Lung (tissue), 17 donors: ENCODE measurements at places on chromosomes 6 and 20.

DNA sequence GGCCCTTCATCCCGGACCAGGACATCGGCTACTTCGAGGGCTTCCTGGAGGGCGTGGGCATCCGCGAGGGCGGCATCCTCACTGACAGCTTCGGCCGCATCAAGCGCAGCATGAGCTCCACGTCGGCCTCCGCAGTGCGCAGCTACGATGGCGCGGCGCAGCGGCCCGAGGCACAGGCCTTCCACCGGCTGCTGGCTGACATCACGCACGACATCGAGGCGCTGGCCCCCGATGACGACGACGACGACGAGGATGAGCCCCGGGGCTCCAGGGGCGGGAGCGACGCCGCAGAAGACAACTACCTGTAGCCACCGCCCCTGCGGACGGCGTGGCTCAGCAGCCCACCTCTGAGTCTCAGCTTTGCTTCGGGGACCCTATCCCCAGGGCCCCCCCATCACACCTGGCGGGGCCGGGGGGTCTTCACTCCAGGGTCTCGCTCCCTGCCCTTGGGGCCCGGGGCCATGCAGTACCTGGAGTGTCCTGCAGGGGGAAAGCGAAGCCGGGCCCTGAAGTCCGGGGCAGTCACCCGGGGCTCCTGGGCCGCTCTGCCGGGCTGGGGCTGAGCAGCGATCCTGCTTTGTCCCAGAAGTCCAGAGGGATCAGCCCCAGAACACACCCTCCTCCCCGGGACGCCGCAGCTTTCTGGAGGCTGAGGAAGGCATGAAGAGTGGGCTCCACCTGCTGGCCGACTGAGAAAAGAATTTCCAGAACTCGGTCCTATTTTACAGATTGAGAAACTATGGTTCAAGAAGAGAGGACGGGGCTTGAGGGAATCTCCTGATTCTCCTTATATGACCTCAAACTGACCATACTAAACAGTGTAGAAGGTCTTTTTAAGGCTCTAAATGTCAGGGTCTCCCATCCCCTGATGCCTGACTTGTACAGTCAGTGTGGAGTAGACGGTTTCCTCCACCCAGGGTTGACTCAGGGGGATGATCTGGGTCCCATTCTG is 20.8 kb upstream of the HCK start:
- DNase-seq, result peak; percentile 80

- DNase-seq, result no peak
These were observed 35.8 kb downstream of the DTNBP1 start for GRCh38 chr6:15626878-15627674.

DNA sequence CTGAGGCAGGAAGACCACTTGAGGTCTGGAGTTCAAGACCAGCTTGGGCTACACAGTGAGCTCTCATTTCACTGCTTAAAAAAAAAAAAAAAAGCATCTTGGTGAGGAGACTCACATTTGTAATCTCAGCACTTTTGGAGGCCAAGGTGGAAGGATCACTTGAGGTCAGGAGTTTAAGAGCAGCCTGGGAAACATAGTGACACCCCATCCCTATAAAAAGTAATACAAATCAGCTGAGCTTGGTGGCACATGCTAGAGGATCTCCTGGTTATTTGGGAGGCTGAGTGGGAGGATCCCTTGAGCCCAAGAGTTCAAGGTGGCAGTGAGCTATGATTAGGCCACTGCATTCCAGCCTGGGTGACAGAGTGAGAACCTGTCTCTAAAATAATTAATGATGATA is 29.4 kb upstream of the SYNCRIP start:
- no peak for DNase-seq

DNA sequence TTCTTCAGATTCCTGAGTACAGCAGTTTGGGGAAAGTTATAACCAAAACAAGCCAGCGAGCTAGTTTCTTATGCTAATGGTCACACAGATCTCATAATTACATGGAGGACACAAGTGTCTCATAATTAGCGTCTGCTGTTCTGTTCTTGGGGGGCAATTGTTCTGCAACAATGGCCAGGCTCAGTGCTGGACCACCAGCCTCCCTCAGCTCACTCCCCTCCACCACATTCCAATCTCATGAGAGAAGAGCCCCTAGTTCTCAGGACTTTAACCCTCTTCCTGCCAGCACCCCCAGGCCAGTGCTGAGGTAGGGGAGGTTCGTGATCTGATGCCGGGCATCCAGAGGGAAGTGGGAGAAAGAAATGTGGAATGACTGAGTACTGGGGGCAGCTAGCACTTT is 20.2 kb upstream of the TOX2 start:
- no peak for DNase-seq

DNA sequence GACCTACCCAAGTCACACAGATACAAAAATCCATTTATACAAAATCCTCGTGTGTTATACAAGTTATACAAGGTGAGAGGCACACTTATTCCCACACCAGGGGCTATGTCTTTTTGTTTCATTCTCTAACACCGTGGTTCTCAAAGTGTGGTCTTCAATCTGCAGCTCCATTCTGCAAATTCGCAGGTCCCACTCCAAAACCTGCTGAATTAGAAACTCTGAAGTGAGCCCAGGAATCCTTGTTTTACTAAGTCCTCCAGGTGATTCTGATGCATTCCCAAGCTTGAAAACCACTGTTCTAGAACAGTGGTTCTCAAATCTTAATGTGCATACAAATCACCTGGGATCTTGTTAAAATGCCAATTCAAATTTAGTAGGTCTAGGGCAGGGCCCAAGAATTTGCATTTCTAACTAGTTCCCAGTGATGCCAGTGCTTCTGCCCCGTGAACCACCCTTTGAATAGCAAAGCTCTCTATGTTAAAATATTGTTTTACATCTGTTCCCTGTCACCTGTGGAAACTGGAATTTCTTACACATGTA is 35.1 kb downstream of the LRFN2 start:
- DNase-seq, result no peak

DNA sequence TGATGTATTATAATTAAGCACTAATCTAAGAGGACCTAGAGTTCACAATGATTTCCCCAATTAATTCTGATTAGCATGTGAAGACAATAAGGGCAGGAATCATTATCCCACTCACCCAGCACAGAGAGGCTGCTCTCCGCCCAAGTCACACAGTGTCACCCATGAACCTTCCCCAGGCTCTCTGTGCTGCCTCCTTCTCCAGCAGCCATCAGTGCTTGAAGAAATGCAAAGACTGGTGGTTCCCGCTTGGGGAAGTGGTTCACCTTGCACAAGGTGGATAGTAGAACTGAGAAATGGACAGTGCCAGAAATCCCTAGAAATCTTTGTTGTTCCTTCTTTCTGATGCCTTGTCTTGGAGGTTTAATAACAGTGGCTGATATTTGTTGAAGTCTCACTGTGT is 401.3 kb downstream of the QKI start:
- no peak for DNase-seq

DNA sequence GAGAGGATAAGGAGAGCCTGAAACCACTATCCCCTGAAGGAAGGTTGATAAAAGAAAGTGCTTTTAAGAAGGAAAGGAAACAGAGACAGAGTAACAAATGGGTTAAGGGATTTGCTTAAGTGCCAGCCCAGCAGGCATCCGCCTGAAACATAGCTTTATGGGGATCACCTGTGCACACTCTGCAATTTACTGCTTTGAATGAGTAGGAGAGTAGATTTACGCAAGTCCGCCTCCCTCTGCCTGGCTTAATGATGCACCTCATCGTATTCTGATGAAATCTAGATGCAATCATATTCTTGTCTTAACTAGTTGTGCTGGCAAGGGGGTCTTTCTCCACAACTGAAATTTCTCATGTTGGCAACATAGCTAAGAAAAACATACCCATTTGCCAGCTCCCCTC is 101.1 kb upstream of the ID4 start:
- DNase-seq, result no peak

DNA sequence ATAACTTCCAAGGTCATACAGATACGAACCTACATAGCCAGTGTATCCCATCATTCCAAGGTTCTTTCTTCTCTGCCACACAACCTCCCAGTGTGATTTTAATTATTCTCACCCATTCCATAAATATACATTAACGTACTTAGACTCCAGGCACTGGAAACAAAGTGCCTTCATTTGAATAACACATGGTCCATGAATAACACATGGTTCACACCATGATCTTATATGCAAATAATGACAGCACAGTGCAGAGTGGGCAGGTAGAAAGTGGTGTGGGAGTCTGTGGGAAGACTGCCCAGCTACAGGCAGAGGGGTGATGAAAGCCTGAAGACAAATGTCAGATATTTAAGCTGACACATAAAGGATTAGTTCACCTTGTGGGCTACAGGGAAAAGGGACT is 425.2 kb downstream of the HACE1 start:
- DNase-seq, result no peak

DNA sequence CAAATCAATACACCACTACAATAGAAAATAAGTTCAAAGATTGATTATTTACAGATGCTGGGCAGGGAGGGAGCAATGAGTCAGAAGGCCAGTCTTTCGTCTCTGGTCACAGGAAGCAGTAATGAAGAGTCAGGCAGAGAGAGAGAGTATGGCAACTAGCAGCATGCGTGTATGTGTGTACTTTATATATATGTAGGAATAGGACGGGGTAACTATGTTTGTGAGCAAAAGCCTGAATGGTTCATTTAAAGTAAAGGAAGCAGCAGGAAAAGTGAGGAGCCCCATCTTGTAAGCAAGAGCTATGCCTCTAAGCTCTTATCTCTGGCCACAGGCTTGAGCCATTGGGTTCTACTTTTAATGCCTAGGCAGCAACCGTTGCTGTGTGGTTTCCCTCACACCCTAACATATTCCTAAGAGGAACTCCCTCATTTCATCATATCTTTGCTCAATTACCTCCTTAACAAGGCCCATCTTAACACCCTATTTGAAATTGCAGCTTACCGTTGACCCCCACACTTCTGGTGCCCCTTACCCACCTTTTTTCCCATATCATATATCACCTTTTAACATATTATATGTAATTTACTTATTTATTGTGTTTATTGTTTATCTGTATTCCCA is 66.6 kb downstream of the AFG1L start:
- no peak for DNase-seq

DNA sequence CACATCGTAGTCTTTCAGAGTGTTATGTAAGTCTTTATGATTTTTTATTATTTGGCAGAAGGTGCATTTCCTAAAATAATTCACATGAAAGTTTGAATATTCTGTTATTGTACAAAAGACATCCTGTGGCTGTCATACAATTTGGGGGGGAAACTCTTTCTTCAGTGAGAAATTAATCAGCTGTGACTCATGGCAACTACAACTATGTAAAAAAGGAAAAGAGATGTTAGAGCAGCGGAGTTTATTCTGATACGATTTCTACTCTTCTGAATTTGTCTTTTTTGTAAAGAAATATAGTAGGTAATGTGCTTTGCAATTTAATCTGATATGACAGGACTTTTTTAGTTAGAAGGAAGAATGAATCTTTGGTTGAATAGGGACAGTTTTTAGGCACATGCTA is 14.2 kb downstream of the COL19A1 start:
- DNase-seq, result peak; percentile 71

DNA sequence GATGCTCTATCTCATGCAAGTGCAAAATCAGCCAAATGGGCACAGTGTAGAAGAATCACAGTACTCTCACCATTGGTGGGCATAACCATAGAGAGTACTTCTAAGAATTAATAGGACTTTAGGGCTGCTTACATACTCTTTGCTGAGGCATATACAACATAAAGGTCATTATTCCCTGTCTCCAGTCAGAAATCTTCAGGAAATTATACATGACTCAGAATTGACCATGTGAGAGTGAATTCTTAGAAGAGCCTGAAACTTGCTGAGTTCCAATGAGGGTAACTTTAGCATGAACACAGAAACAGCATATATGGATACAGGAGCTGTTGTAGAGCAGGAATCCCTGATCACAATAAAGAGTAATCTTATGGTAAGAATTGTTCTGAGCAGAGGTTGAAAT is 498.7 kb downstream of the TENT5A start:
- no peak for DNase-seq

DNA sequence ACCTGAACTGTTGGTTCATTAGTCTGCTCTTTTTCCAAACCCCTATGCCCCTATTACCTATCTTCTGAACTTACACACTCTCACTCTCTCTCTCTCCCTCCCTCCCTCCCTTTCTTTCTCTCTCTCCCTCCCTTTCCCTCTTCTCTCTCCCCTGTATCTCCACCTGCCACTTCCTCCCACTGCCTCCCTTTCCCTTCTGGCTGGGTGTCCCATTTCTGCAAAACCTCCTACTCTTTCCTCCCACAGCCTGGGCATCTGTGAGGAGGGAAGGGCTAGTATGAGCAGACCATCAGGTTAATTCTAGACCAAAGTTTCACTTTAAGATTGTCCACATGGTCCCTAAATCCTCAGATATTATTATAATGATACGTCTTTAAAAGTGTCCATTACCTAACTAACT is 95.1 kb downstream of the TMEM200A start:
- DNase-seq, result no peak

DNA sequence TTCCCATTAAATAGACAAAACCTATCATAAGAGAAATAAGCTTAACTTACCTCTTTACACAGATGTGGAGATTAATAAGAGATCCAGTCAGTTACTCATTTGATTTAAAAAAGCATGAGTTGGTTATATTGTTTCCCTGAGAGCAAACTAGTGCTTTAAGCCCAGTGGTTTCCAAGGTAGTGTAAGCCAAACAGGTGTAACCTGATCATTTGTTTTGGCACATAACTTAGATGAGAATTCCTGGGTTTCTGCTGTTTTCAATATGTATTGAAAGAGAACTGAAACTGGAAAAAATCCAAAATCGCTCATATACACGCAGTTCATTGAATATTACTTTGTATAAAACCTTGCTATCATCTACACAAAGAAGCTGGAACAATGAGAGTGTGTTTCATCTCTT is 30.5 kb upstream of the SMIM8 start:
- peak; percentile 40 for DNase-seq

DNA sequence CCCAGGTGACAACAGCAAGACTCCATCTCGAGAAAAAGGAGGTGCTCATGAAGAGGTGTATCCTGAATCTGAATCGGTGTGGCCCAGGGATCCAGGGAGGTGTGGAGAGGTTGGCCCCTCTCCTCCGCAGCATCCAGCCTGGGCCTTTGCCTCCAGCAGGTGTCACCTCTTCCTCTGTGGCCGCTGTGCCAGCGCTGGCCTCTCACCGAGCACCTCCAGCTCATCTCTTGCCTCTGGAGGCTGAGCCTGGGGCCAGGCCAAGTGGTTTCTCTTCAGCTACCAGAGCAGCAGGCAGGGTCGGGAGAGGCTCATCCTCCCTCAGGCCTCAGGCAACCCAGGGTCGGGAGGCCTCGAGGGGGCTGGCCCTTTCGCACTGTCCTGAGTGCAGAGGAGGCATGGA is 1.2 kb upstream of the COL20A1 start:
- no peak for DNase-seq

- DNase-seq, result no peak
These were observed 578 bp upstream of the PTCHD4 start for GRCh38 chr6:48111575-48111974.

DNA sequence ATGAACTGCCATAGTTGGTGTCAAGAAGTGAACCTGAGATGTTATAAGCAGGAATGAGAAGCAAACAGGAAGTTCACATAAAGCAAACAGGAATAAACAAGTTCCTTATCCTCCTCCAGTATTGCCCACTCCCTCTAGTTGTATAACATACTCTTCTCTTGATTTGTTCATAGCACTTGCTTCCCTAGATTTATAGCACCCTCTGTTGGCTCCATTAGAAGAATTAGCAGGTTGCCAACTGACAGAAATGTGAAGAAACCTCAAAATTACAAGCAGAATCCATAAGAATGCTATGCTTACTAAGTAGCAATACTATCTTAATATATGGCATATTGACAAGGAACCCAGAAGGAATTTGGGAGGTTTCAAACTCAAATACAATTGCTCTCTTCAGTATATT is 195.4 kb downstream of the TBX18 start:
- DNase-seq, result peak; percentile 39

GRCh38 chr20:50256577-50256976 is 65.9 kb downstream of the CEBPB start:
- no peak for DNase-seq

- no peak for DNase-seq
These were observed 57.0 kb downstream of the FGD2 start for GRCh38 chr6:37062424-37062823.
